Omental fat pad (tissue), 4 donors: ENCODE measurements at places on chromosomes 13 and 19. TPM values are rescaled to one million over a fixed set of nuclear protein-coding genes. Genes with fewer than 3 reads are reported as not detected.

GRCh38 chr13:94065741-94066140, 413.7 kb downstream of the DCT start:
- no peak for DNase-seq

DNA sequence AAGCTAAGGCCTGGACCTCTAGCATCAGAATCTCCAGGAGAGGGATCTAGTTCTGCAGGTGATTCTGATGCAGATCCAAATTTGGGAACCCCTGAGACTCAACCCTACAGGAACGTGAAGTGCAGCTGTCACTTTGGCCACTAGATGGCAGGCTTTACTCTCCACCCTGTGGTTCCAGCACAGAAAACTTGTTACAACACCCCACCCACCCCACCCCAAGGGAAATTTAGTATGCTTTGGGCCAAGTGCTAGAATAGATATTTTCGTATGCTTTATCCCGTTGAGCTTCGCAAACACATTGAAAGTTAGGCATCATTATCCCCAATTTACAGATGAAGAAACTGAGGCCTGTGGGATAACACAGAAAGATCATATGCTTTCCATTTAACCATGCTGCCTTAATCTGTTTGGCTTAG, 232.0 kb downstream of the B3GLCT start:
- peak; percentile 56 for DNase-seq

DNA sequence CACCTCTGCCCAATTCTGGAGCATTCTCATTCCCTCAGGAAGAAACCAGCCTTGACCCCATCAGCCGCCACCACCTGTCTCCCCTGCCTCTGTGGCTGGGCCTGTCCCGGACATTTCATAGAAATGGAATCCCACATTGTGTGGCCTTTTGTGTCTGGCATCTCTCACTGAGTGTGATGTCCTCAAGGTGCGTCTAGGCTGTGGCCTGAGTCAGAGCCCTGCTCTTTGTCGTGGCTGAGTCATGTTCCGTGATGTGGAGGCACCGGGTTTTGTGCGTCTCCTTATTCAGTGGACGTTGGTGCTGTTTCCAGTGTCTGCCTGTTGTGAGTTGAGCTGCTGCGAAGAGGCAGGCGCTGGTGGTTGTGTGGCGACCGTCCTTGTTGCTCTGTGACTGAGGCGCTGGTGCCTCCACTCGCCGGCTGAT, 3.5 kb downstream of the FZR1 start:
- DNase-seq: no peak

DNA sequence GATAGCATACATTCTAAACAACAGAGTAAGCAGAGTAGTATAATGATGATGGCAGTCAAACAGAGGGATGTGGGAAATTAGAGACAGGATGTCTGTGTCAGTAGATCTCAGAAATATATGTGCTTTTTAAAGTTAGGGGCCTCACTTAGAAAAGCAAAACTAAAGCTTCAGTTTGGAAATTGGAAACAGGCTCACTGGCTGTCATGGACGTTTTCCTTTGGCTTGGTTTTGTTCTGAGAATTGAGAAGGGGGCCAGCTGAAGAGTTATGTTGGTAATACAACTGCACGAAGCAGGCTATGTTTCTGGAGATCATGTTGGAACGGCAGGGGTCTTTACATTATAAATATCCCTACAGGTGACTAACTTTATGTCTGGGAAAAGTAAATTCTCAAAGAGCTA, 261.3 kb downstream of the LMO7 start:
- DNase-seq: no peak

DNA sequence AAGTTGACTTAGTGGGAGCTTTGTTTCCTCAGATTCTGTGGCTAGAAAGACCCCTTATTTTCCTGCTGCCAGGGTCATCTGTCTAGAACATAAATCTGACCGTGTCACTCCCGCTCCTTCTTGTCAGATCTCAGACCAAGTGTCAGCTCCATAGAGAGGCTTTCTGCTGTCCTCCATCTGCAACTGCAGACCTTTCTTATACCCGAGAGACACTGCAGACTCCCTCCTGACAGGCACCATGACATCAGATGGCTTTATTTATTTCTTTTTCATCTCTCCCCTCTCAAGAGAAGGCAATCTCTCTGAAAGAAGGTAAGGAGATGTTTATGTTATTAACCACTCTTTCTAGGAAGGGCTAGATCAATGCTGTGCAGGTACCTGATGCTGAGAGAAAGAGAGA, 726.5 kb downstream of the UQCRFS1 start:
- no peak for DNase-seq

DNA sequence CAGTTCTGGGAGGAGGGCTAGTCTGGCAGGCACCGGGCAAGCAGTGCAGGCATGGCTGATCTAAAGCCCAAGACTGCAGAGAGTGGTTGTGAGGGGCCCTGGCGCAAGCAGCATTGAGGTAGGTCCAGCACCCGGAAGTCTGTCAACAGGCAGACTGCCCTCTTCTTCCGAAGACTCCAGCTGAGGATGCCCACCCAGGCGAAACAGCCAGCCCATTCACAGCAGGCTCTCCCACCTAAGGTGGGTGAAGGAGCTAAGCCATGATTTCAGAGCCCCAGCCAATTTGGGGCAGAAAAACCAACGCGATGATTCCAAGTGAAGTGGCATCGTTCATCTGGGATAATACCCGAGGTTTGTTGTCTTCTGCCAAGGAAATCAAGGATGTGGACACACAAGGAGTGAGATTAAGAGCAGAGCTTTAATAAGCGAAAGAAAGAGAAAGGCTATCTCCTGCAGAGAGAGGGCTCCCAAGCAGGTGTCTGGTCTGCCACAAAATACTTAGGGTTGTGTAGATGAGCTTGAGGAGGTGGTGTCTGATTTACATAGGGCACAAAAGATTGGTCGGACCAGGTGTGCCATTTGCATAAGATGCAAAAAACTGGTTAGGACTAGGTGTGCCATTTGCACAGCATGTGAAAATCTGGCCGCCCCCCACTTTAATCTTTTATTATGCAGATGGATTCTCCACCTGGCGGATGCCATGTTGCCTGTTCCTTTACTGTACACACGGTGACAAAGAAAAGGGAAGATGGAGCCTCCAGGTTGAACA, 22.6 kb downstream of the FAM124A start:
- DNase-seq: no peak

DNA sequence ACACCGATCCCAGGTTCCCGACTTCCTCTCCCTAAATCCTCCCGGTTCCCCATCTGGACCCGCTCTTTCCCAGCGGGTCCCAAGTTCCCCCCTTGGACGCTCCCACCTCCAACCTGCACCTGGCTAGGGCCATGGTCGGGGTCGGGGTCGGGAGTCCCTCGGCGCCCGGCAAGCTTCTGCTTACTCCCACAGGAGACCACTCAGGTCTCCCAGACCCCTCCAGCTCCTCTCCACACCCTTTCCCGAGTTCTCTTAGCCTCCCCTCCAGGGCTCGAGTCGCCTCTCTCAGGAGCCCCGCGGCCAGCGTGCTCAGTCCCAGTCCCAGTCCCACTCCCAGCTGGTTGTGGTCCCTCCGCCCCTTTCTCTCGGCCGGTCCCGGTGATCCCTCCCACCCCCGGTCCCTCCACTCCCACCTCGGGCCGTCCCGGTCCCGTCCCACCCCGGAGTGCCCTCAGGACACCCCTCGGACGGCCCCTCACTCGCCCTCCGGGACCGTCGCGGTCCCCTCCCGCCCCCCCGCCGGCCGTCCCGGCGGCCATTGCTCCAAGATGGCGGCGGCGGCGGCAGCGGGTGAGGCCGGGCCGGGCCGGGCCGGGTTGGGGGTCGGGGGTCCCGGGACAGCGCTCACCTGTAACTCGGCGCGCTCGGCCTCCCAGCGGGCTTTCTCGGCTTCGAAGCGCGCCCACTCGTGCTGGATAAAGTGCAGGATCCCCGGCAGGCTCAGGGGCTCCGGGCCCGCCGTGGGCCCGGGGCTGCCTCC, at the start of gene FKRP:
FKRP (plus strand) TSS at position 537 of the 760 bp plus-strand sequence. CDS start 9,394 bp downstream, outside the sequence.
- DNase-seq: no peak

DNA sequence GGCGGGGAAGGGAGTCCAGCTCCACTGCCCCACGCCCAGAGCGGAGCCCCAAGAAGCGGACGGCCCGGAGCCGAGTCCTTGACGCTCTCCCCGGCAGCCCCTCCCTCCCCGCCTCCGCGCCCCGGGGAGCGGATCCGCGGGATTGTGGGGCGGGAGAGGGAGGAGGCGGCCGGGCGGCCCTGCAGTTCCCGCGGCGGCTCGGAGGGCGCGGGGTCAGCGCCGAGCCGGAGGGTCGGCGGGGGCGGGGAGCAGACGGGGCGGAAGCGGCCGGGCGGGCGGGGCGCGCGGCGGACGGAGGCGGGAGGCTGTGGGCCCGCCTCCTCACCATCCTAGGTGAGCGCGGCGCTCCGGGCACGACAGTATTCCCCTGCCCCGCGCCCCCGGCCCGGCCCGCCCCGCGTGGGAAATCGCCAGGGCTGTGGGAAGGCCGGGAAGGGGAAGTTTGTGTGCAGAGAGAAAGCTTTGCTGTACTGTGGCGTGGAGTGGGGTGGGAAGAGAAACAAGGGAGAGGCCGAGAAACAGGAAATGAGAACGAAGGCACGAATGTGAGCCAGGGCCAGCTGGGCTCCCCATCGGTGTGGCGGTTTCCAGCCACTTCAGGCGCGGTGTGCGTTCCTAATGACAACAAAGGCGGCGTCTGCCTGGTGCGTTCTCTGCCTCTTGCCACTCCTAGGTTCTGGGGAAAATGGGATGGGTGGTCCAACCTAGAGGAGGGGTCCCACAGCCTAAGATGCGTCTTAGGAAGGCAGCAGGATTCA, 1.3 kb upstream of the KLF12 start:
- no peak for DNase-seq

GRCh38 chr19:2795827-2796658, 10.7 kb downstream of the THOP1 start:
- no peak for DNase-seq

KIR2DL4 gene
- total RNA-seq: not detected
